Metanephros (tissue), 2 donors: ENCODE measurements at places on chromosomes 6 and 20. TPM values are rescaled to one million over a fixed set of nuclear protein-coding genes. Genes with fewer than 3 reads are reported as not detected.

Gene PREP
- 25.4 TPM for total RNA-seq

Gene LY6G6C
- total RNA-seq, result not detected

Gene HLA-F
- total RNA-seq, result 31.5 TPM

Gene NT5DC1
- total RNA-seq, result 22.0 TPM

Gene DYNLT2
- total RNA-seq, result 3.3 TPM

Gene COL21A1
- total RNA-seq, result 91.7 TPM

Gene CST11
- not detected for total RNA-seq

Gene NFATC2
- 4.3 TPM for total RNA-seq

Gene METTL24
- 24.2 TPM for total RNA-seq

Gene TRERF1
- total RNA-seq, result 19.8 TPM

Gene SNAI1
- 7.2 TPM for total RNA-seq

Gene CTAGE9
- total RNA-seq, result not detected

Gene SIGLEC1
- total RNA-seq, result 4.4 TPM

Gene BPIFB2
- not detected for total RNA-seq

Gene LY6G5C
- 1.1 TPM for total RNA-seq

Gene CNBD2
- 4.0 TPM for total RNA-seq

Gene POM121L2
- not detected for total RNA-seq

Gene PPP1R3G
- total RNA-seq, result 5.0 TPM

Gene CALHM6
- total RNA-seq, result 4.2 TPM
